ENCODE measurements at places on chromosomes 4 and X. TPM values are rescaled to one million over a fixed set of nuclear protein-coding genes. Genes with fewer than 3 reads are reported as not detected.

Gene TMPRSS11B
- total RNA-seq, result not detected

Gene GBA3
- total RNA-seq, result not detected

Gene ARHGAP4
- total RNA-seq, result 0.75 TPM

Gene CFI
- 0.61 TPM for total RNA-seq

Gene CNGA1
- total RNA-seq, result 0.17 TPM

Gene SCFD2
- 8.0 TPM for total RNA-seq

Gene ARSJ
- total RNA-seq, result 5.2 TPM

Gene HTRA3
- 14.5 TPM for total RNA-seq

Gene CENPVL2
- total RNA-seq, result not detected

Gene SLIT2
- total RNA-seq, result 0.03 TPM

Gene SPANXD
- total RNA-seq, result not detected

Gene DNAAF6
- not detected for total RNA-seq

Gene UGT2B10
- total RNA-seq, result 0.09 TPM

Measured in A549 treated with CpdA at 1 μM for 4 hours (cell line).